ENCODE measurements at places on chromosomes 2 and 18.

DNA sequence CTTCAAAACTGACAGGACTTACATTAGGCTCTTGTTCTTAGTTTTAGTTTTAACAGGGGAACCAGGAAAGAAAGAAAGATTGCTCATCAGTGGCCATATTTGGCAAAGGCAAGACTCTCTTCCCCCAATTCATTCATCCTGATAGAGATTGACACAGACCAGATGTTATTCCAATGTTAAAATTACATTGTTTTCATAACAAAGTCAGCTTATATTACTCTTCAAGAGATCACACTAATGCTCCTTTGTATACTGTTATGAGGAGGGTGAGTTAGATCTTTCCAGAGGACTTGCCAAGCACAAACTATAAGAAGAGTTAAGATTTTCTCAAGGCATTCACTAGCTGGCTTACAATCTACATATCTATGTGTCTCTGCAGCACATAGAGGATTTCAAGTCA lies 252.1 kb downstream of the SLC8A1 start:
- no peak for DNase-seq

- no peak for DNase-seq
These were observed 429.1 kb downstream of the NRXN1 start for GRCh38 chr2:50602636-50603327.

DNA sequence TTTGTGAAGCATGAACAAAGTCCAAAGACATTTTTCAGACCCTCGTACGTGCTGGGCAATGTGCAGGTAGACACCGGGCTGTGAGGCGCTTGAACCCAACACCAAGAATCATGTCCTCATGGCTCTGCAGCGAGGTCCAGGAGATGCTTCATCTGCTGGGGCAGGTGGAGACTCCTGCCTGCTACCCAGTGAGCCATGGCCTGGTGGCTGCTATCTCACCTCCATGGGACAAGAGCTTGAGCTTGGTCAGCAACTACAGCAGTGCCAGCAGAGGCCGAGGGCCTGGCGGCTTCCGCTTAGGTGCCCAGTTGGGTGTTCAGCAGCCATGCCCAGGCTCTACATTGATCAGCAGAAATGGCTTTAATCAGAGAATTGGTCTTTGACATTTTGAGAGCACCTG lies 281.0 kb upstream of the HS6ST1 start:
- no peak for DNase-seq

DNA sequence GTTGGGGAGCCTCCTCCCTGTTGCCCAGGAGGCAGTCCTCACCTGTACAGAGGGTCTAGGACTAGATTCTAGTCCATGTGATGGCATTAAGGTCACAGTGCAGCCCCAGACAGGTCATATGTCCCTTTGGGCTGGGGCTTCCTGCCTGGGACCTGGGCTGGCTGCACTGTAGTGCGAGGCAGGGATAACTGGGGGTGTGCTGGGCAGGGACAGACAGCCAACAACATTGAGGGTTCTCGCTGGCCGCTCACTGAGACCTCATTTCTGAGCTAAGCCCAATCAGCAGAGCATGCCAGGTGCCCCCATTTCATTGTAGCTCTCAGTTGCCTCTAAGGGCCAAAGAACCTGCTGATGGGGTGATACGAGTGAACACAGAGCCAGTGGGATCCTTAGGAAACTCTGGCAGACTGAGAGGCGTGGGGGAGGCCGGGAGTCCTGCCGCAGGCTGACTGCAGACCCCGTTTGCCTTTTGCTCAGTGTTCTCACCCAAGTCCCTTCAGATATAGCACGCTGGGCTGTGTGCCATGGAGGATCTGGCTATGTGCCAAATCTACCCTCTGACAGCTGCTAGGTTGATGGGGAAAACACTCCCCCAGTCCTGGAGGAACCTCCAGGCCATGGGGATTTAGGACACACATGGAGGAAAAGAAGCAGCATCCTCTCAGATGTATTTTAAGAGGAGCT lies 51.9 kb downstream of the DYSF start:
- peak; percentile 49 for DNase-seq

DNA sequence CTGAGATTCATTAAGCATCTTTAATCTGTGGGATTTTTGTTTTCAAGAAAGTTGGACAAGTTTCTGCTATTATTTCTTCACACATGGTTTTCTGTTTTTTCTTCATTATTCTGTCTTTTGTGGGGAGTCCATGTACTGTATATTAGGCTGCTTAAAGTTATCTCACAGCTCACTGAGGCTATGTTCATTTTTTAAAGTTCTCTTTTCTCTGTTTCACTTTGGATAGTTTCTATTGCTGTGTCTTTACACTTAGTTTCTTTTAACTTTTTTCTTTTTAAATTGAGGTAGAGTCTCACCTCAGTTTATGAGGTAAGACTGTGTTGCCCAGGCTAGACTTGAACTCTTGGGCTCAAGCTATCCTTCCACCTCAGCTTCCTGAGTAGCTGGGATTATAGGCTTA lies 8.6 kb downstream of the OSBPL6 start:
- DNase-seq, result no peak

DNA sequence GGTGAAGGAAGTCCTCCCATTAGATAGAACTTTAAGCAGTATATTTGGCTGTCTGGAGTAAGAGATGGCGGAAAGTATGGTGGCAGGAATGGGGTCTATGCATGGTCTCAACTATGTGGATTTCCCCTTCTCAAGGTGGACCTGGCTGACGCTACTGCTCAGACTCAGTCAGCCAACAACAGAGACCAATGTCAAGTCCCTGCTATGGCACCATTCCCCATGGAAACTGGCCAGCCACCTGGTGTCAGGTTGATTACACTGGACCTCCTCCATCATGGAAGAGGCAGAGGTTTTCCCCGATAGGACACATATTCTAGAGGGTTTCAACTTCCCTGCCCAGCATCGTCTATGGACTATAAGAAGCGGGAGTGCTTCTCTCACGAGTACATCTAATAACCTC lies 8.6 kb upstream of the FAHD2A start:
- DNase-seq, result no peak

DNA sequence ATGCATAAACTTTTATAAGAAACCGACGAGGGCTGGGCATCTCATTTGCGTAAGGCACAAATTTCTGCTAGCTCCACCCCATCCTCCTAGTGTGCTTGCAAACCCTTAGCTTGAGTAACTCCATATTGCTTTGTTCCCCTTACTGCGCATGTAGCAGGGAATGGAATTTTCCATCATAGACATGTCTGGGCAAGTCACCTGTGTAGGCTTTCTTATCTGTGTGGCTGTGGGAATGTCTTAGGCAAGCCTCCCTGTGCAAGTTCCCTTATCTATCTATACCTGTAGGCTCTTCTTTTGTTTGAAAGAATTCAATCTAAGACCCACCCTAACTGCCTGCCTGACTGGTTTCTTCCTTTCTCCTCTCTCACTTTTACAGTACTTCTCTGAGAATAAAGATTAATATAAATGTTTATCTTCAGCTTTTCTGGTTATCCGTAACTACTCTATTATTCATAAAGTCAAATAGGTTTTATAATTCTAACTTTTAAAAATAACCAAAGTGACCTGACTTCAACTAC lies 217.6 kb upstream of the FIGN start:
- no peak for DNase-seq

GRCh38 chr2:109475531-109476210 lies 138.1 kb downstream of the SEPTIN10 start:
- DNase-seq, result no peak

Data from hematopoietic multipotent progenitor cell treated with erythropoietin and hydrocortisone succinate and interleukin-3 and kit ligand, for 6 days (in vitro differentiated cells).